ENCODE measurements at places on chromosomes 12 and 14.

DNA sequence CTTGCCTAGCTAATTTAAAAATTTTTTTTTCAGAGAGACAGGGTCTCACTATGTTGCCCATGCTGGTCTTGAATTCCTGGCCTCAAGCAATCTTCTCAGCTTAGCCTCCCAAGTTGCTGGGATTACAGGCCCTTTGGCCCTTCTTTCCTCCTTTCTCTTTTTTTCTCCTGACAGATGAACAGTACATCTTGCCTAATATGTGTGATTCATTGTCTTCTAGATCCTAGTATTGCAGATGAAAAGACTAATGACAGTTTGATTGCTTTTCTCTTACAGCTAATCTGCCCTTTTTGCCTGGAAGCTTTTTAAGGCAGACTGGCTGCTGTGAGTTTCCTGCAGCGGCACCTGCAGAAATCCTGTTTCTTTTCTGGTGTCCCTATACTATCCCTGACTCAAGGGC lies 12.0 kb downstream of the DEPDC4 start:
- DNase-seq, result no peak

- no peak for DNase-seq
Measured at GRCh38 chr14:34093883-34094282, 143.0 kb upstream of the EGLN3 start.

GRCh38 chr12:57008178-57008577 lies 1.8 kb upstream of the ZBTB39 start:
- DNase-seq, result no peak

GRCh38 chr12:116027551-116027821 lies 250.0 kb downstream of the MED13L start:
- no peak for DNase-seq

DNA sequence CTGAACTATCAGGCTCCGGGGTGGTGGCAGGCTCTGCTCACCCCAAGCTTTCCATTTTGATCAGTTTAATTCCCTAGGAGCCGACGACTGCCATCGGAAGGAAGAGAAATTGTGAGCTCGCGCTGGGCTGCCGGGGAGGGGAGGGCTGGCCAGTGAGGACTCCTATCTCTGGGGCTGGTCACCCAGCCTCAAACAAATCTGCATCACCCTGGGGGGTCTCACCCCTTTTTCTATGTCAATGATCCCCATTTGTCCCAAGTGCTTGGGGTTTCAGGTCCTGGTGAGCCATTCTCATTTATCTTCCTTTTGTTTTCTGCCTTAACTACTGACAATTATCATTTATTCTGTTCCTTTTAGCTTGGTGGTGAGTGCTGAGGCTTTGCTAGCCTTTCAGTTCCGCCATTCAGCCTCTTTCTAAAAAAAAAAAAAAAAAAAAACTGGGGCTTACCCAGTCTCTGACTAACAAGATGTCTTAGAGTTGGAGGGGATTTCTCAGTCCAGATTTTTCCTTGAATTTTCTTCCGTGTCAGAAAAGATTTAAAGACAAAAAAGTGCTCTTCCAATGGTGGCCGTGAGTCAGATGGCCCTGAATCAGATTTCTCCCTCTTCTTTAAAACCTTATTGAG lies 22.8 kb upstream of the USP44 start:
- DNase-seq, result no peak

- no peak for DNase-seq
Measured at GRCh38 chr14:36317650-36318049, 2.8 kb downstream of the MBIP start.

- DNase-seq, result no peak
Measured at GRCh38 chr12:52182898-52183543, 8.8 kb downstream of the KRT80 start.

- no peak for DNase-seq
Measured at GRCh38 chr12:84411031-84411430, 501.6 kb downstream of the SLC6A15 start.

- DNase-seq, result no peak
Measured at GRCh38 chr14:106518054-106518943, 991.9 kb downstream of the TMEM121 start.

- DNase-seq, result no peak
Measured at GRCh38 chr14:61524211-61524806, 171.0 kb upstream of the HIF1A start.

GRCh38 chr14:68079941-68080697 lies 260.5 kb downstream of the RAD51B start:
- no peak for DNase-seq

GRCh38 chr12:19236656-19237055 lies 107.1 kb downstream of the PLEKHA5 start:
- no peak for DNase-seq

DNA sequence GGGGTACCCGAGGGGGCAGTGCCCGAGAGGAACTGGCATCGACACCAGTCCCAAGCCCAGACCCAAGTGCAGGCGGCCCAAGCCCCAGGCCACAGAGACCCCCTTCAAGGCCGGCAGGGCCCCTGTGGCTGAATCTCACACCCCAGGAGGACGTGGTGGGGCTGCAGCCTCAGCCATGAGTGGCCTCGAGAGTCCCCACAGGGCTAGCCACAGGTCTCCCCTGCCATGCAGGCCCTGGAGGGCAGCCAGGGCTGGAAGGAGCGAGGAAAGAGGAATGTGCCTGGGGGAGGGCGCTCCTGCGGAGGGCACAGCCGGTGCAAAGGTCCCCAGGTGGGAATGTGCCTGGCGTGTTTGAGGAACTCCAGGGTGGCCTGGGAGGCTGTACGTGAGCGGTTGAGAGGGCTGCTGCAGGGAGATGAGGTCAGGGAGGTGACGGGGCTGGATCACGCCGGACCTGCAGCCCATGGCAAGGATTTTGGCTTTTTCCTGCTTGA lies 86.1 kb downstream of the NCOR2 start:
- no peak for DNase-seq

GRCh38 chr12:162467-163307 lies 51.3 kb downstream of the SLC6A12 start:
- no peak for DNase-seq

GRCh38 chr14:39232554-39233415 lies 930 bp upstream of the MIA2 start:
- no peak for DNase-seq

DNA sequence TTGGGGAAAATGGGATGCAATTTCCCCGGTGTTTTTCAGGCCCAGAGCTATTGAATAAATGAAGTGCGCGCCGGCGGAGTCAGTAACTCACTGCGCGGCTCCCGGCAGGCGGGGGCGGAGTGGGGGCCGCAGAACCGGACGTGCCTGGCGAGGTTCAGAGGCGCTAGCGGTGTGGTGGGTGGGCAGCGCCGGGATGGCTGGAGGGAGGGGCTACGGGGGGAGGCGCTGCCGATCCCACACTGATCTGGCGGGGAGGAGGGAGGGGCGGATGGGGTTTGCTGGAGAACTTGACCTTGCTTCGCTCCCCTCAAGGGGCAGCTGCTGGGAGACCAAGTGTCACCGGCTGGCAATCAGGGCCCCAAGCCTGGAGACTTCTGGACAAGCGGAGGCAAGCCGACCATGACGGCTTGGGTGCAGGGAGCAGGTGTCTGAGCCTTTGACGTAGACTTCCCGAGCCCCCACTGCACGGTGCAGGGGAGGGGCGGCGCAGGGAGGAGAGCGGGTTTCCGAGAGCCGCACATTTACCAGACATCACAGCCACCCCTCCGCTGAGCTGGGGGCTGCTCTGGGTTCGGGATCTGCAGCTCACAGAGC lies 174.1 kb upstream of the RTL1 start:
- DNase-seq, result peak; percentile 63

GRCh38 chr12:103318566-103318965 lies 177.2 kb downstream of the C12orf42 start:
- DNase-seq, result no peak

GRCh38 chr14:66717561-66718140 lies 209.7 kb downstream of the GPHN start:
- no peak for DNase-seq

DNA sequence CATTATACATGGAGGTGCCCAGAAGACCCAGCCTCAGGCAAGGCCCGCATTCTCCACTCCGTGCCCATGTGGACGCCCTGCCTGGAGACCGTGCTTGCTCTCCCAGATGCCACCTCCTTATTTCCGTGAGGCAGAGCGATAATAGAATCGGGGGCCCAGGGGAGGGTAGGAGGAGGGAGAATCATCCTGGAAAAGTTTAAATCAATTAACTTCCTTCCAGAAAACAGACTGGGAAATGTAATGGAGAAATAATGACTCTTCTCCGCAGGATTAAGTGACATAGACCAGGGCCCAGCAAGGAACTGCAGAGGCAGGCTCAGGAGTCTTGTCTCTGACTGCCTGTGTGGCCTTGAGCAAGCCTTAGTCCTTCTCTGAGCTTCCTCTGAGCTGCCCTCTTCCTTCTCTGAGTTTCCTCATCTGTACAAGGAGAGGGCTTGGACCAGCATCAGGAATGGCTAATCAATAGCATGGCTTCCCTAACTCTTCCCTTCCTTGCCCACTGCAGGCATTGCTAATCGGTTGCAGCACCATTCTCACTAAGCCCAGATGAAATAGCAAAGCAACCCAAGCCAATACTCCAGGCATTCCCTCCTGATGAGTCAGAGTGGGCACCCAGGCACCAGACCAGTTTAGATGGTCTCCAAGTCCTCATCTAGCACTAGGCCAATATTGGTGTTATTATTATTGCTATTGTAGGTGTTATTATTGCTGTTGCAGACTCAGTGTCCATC lies 11.3 kb upstream of the FAM222A start:
- DNase-seq, result no peak

DNA sequence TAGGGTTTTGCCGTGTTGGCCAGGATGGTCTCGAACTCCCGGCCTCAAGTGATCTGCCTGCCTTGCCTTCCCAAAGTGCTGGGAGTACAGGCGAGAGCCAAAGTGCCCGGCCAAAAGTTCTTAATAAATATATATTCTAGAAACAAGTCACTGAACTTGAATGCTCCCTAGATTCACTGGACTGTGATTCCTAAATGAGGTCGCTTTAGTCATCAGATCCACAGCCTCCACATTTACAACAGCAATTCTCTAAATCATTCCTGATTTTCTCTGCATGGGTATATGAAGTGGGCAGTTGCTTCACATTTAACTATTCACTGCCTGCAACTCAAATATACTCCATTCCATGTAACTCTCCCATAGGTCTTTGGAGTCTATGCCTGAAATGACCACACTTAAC lies 813.0 kb downstream of the GALC start:
- no peak for DNase-seq

DNA sequence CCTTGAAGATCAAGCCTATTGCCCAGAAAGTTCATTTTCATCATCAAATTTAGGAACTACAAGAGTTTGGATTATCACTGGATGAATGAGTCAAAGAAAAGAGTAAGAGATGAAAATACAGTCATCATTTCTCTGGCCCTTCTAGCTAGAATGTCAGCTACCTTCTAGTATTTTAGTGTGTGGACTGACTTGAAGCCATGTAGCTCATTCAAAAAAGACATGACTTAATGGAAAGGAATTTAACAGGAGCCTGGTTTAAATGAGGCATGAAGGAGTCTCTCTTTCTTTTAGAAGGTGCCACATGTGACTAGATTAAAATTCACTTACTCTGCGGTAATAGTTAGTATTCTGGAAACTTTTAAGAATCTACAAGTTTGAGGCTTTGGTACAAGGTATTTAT lies 7.1 kb downstream of the PTHLH start:
- no peak for DNase-seq

DNA sequence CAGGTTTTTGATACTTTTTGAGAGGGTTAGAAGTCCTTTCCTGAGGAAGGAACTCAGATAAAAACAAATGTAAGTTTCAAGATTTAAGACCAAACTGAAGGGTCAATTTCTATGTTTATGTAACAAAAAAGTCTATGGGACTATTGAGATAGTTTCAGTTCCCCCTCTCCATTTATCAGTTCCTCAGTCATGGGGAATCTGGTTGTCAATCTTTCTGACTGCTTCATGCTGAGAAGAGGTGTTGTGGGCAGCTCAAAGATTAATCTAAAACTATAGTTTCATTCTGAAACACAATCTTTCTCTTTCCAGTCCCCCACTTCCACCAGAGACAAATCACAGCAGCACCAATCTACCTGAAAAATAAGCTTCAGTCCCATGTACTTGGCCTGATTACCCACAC lies 93.7 kb downstream of the KCNMB4 start:
- no peak for DNase-seq

DNA sequence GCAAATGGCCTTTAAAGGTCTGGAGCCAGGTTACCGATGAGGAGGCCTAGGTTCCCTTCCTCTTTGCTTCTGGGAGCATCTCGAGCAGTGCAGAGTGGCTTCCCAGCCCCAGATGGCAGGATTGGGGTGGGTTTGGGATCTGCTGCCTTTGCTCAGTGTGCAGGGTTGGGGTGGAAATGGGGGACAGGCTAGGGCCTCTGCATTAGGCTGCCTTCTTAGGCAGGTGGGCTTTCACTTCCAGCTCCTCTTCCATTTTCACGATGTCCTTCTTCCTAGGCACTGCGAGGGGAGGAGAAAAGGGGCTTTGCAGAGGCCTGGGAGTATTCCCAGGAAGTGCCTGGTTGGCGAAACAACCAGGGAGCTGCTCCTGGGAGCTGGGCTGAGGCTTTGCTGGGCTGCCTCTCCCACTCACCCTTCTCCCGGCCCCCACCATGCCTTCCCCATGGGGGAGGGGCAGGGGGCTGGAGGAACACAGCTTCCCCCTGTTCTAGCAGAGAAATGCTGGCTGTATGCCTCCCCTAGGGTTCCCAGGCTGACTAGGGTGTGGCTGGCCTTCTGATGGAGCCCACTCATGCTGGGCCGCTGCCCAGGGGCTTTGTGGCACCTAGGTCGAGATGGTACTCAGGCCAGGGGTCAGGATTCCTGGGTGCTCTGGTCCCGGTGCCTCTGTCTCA lies 2.4 kb downstream of the NR4A1 start:
- no peak for DNase-seq

- no peak for DNase-seq
Measured at GRCh38 chr14:85190251-85190650, 339.7 kb upstream of the FLRT2 start.

- no peak for DNase-seq
Measured at GRCh38 chr12:49111206-49111605, 559 bp upstream of the LMBR1L start.

DNA sequence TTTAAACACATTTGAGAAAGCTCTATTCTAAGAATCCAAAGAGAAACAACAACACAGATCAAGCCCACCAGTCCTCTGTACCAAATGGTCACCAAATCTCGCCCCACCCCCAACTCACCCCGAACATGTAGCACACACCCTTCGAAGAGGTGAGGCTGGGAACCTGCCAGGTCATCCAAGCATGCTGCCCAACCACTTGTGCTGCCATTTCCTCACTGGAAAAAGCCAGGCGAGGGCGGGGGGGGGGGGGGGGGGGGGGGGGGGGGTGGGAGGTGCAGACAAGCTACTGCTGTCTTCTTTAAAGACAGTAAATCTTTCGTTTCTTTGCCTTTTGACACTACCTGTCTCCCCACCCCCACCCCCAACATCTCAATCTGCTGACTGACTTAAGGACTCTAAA lies 59.9 kb downstream of the SETD3 start:
- DNase-seq, result no peak

GRCh38 chr12:84638811-84639368 lies 273.7 kb downstream of the SLC6A15 start:
- DNase-seq, result no peak

DNA sequence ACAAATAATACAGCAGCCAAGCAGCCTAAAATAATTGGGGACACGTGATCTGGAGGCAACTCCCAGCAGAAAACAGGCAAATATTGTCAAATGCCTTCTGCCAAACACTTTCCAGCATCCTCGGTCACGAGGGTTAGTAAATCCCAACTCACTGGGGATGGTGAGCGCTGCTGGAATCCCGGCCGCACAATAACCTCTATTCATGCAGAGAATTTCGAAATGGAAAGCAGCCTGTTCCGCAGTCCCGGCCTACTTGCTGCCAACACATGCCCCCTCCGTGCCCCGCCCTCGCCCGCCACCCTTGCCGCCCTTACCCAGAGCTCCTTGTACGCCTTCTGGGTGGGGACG lies 62.2 kb downstream of the RFX4 start:
- no peak for DNase-seq

GRCh38 chr12:6788972-6789924 lies at the start of gene CD4:
Gene CD4, plus strand, starts transcription at chr12:6789528. Its CDS starts 10,611 bp downstream, at chr12:6800139.
- no peak for DNase-seq
